ENCODE measurements at places on chromosomes 16 and 17.
A peak's percentile ranks its signal among the peaks of the same experiment; 100 is the strongest.

DNA sequence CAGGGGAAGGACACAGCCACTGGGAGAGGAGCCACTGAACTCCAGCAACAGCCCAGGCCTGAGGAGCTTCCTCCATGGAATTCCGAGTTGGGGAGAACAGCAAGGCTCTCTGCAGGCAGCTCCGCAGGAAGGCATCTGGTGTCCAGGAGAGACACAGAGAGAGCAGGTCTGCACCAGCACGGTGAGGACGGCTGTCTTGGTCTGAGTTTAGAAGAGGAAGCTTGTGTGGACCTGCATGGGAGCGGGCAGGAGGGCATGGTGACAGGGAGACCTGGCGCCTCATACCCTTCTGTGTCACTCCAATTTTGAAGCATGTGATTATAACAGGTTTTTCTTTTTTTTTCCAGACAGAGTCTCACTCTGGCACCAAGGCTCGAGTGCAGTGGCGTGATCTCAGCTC is 6.4 kb downstream of the SLC38A10 start:
- H3K4me1 ChIP-seq: peaks cover 48% of the 10 kb centered on the region
- H3K27ac ChIP-seq: no peak overlapping the region
- no peak for DNase-seq
- no peak overlapping the region for H3K4me3 ChIP-seq

DNA sequence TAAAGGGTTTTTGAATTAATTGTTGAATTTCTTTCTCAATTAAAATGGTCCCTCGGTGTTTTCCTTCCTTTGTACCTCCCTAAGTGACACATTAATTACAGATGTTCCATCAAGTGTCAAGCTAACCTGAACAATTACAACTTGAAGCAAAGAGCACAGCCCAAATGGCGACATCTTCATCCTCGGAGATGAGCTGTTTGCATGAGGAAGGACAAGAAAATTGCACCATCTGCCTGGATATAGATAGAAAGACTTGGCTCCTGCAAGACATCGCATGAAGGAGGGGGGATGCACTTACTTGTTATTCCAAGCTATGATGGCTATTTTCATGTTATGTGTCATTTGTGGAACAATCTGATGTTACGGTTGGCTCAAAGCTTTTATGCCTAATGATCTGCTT is 86.4 kb upstream of the ZKSCAN2 start:
- no peaks in the 10 kb centered on the region for H3K36me3 ChIP-seq
- H3K27ac ChIP-seq: no peak overlapping the region
- no peak for DNase-seq
- H3K27me3 ChIP-seq: peaks cover 22% of the 10 kb centered on the region

DNA sequence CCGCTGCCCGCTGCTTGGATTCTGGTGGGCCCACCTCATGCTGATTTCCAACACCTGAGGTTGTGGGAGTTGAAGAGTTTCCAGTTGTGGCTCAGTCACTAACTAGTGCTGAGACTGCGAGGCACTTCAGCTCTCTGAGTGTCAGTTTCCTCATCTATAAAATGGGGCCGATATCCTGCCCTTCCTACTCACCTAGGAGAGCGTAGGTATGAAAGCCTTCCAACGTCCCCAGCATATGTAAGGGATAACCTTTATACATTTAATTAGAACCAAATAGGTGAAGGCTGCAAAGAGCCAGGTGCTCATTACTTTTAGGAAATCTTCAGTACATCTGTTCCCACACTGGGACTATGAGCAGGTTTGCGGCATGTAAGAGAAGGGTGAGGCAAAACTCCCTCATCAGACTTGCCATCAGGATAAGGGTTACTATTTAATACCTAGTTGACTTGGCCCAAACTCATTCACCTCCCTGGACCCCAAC is 782 bp upstream of the KIF18B start:
- peaks cover 4% of the 10 kb centered on the region for H3K27me3 ChIP-seq
- peak overlapping the region; percentile 91 for H3K4me3 ChIP-seq
- no peak for DNase-seq
- peak overlapping the region; percentile 86 for H3K27ac ChIP-seq

DNA sequence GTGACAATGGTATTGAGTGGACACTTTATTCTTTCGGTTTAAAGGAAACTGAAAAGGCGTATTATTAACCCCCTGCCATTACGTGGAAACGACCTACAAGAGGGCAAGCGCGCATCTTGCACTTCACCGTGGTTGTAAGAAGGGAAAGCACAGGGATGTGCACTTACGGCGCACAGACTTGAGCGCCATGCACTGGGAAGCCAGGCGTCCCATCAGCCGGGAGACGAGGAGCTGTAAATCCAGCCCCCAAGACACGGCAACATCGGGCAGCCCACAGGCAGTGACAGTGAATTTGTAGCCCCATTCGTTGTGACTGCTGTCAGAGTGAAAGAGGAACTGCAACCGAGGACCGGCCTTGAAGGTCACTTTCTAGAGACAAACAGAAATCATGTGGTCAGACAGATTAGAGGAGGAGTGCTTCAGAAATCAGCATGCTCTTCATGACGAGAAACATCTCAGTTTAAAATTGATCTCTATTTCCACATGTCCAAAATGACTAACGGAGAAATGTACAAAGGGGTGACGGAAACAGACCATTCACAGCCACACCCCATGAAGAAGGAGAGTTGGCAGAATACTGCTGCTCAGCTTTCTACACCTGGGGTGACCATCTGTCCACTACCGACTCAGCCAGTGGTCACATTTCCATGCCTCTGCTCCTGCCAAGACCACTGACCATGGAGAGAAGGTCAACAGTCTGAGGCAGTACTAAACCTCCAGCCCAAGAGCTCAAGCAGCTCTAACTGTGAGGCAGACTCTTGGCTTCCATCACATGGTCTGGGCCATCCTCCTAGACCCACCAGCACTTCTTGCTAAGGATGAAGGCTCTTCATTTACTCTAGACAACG is 68.6 kb downstream of the ZZEF1 start:
- DNase-seq: peak; percentile 35
- peaks cover 18% of the 10 kb centered on the region for H3K4me1 ChIP-seq
- H3K27me3 ChIP-seq: no peaks in the 10 kb centered on the region
- H3K36me3 ChIP-seq: peaks cover 89% of the 10 kb centered on the region

GRCh38 chr16:84449156-84450140 is 55.0 kb downstream of the MEAK7 start:
- no peak for DNase-seq
- H3K4me1 ChIP-seq: no peaks in the 10 kb centered on the region
- no peak overlapping the region for H3K27ac ChIP-seq
- H3K27me3 ChIP-seq: peaks cover 7% of the 10 kb centered on the region
- no peak overlapping the region for H3K4me3 ChIP-seq

- peak overlapping the region; percentile 99 for H3K27ac ChIP-seq
- H3K4me3 ChIP-seq: peak overlapping the region; percentile 94
- peaks cover 68% of the 10 kb centered on the region for H3K4me1 ChIP-seq
- peaks cover 51% of the 10 kb centered on the region for H3K36me3 ChIP-seq
- DNase-seq: no peak
Measured at GRCh38 chr16:10744370-10745030, 858 bp downstream of the NUBP1 start.
